ENCODE measurements at places on chromosomes 12 and 14.

GRCh38 chr14:21096438-21096837, 2.0 kb downstream of the ZNF219 start:
- no peak for DNase-seq

DNA sequence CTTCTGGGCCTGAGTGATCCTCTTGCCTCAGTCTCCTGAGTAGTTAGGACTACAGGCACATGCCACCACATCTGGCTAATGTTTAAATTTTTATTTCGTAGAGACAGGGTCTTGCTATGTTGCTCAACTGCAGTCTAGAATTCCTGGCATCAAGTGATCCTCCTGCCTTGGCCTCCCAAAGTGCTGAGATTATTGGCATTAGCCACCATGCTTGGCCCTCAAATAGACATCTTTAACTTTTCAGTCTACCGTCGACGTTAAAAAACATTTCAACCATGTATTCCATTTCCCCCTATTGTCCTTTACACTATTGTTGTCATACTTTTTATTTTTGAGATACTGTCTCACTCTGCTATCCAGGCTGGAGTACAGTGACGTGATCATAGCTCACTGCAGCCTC, 22.4 kb downstream of the ERH start:
- DNase-seq: no peak

GRCh38 chr12:79370021-79370420, 320.7 kb downstream of the PAWR start:
- DNase-seq: no peak

- no peak for DNase-seq
These were observed 125.0 kb upstream of the DYRK2 start for GRCh38 chr12:67523538-67523937.

DNA sequence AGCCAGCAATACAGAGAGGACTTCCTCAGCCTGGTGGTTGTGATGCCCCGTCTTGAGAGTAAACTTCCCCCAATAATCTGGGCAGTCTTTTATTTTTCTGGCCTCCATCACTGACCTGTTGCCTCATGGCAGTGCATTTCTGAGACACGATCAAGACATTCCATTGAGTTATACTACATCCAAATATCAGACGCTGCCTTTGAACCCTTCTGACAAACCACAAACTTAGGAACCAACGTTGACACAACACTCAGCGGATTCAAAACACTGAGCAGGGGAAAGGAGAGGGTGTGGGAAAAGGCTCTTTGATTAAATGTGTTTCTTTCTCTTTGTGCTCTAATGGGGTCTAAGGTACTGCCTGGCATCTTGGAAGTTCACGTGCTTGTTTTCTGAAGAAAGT, 100.7 kb upstream of the TBX5 start:
- no peak for DNase-seq

DNA sequence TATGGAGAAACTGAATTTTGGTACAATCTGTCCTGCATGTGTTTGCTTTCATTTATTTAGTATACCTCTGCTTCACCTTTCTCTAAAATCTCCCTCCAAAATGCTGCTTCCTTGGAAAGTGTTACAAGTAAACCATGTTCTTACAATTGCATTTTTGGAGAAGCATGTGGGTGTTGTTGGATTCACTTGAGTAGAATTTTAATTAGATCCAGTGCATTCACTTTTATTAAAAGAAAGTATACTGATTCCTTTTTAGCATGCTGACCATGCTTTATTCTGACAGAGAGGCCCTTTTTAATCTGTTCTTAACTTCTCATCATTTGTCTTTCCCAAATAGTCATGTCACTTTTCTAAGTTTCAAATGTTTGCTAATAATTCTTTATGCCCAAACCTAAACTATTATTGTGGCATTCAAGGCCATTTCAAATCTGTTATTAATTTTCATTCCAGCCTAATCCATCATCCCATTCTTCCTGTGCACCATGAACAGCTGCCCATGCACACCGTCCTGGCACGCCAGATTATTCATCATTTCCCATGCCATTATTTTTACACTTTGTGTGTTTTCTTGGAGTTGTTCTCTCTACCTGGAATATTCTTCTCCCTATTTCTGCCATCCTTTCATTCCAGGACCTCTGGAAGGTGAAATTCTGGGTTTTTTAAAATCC, 90.7 kb downstream of the METTL25 start:
- DNase-seq: no peak

DNA sequence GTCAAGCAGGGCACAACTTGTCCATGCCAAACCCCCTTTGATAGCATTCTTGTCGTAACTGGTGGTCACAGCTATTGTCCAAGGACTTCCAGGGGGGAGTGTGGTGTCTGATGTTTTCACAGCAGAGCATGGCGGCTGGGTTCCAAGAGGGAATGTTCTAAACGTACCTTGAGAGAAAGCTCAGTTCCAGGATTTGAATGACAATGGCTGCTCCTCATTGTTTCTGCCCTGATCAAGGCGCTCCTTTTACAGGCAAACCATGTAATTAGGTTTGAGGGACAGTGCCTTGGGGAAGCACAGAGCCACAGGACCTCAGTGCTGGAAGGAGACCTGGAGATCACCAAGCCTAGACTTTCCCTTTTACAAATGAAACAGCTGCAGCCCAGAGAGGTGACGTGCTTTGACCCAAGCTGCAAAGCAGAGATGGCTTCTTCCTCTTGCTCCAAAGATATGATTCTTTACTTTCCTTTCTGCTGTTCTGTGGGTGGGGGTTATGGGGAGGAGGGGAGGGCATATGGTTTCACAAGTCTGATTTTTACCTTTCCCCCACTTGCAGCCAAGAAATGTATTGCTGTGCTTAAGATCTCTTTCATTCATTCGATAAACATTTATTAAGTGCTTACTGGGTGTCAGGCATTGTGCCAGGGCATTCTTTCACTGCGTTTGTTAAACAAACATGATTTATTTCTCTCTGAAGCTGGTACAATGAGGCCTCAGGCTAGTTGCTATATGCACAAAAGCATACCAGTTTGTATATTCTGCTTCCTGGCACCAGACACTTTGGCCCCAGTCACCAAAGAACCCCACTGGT, 172.8 kb downstream of the KTN1 start:
- no peak for DNase-seq

- no peak for DNase-seq
These were observed 29.2 kb upstream of the BTBD6 start for GRCh38 chr14:105219043-105219612.

DNA sequence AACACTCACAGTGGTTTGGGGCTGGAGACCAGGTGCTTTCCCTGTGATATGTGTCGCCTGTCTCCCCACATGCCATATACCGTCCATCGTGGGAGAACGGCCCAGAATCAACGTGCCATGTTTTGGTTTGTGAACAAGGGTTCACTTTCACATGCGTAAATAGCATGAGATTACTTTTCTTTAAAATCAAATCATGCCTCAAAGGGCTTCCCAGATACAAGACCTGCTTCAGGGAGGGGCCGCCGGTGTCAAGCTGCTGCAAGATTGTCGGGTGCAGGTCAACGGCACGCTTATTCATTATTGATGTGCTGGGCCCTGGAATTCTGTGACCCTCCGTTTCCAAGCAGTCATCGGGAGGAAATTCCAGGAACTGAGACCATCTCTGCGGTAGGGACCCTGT, 145.2 kb upstream of the RTL1 start:
- no peak for DNase-seq

DNA sequence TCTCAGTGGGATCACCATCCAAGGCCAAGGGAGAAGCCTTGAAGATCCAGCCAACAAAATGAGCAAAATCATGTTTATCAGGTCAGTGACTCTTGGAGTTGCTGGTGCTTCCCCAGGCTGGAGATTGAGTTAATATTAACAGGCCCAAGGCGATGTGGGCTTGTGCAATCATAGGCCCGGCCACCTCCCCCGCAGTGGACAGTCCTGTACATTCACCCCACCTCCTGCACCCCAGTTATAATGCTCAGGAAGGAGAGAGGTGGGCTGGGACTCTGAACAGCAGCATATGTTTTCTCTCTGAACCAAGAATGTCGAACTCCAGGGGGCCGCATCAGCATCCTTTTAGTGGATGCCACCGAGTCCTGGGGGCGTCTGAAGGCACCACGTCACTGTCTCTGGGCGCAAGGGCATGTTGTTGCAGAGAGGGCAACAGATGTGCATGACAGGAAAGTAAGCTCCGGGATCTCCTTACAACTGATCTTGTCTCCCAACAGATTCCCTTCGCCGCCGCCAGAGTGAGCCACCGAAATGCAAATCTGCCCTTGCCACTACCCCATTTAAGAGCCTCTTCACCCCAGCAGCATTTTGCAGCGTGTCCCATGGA, 32.2 kb upstream of the SERPINA6 start:
- peak; percentile 41 for DNase-seq

GRCh38 chr12:85468356-85469157, 188.5 kb downstream of the ALX1 start:
- no peak for DNase-seq

GRCh38 chr12:52530366-52530765, 10.2 kb upstream of the KRT5 start:
- DNase-seq: no peak

DNA sequence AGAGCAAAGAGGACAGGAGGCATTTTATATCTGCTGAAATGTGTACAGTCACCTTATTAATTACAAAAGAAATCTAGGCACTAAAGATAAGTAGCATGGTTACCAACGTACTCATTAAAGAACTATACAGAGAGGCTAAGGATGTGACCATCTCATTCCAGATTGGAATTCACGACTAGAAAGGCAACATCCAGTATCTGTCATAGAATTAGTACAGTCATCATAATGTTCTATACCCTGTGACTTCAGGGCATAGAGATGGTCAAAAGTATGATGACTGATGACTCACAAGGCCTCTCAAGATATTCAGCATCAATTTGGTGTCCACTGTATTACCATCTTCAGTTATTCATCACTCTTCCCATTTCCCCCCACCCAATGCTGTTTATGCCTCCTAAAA, 144.0 kb upstream of the PLEKHG7 start:
- no peak for DNase-seq

DNA sequence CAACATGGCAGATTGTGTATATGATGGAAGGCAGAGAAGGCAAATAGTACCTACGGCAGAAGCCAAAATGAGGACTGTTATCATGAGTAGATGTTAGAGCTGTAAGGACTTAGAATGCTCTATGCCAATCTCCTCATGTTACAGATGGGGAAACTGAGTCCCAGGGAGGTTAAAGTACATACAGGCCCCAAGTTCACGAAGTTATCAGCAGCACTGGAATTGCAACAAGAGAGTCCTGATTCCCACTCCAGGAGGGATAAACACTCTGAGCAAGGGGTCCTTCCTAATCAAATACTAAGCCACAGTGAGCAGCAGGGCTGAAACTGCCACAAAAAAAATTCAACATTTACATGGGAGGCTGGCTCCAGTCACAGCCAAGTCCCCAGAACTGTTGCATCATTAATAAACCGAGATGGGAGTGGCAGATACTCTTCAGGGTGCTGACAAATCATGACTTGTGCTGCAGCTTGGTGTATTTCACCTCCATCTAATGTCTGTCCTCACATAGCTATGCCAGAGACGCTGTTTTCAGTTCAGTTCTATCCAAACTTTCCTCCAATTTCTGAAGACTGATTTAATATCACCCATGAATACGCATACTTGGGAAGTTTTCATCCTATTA, 24.2 kb downstream of the NUAK1 start:
- no peak for DNase-seq

DNA sequence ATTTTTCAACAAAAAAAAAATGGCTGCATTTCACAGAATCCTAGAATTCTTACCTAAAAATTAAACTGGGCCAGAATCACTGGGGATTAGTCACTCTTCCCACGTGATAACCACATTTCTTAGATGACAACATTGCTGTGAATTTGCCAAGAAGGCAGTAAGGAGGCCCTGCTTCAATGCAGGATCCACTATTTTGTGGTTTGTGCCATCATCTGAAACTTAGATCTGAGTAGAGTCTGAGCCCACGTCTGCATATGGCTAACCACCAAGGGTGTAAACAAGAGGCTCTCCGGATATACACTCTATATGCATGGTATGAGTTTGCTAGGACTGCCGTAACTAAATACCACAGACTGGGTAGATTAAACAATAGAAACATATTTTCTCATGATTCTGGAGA, 24.4 kb upstream of the TBX5 start:
- DNase-seq: no peak

All from C1 segment of cervical spinal cord (tissue), 14 donors.